ENCODE measurements at places on chromosomes 6 and 20. TPM values are rescaled to one million over a fixed set of nuclear protein-coding genes. Genes with fewer than 3 reads are reported as not detected.

The CDKAL1 gene
- 26.8 TPM for total RNA-seq

The NKX2-4 gene
- not detected for total RNA-seq

The PRRT1 gene
- under 0.01 TPM for total RNA-seq

The HLA-DOA gene
- not detected for total RNA-seq

The PHACTR1 gene
- total RNA-seq, result 0.43 TPM

The ADGRF5 gene
- 0.86 TPM for total RNA-seq

The KHDC1L gene
- 0.43 TPM for total RNA-seq

The IL17F gene
- total RNA-seq, result under 0.01 TPM

The BEND6 gene
- total RNA-seq, result 13.4 TPM

The ATP9A gene
- total RNA-seq, result 9.3 TPM

The CALHM5 gene
- 7.7 TPM for total RNA-seq

The OPN5 gene
- not detected for total RNA-seq

The RRAGD gene
- under 0.01 TPM for total RNA-seq

The MYCT1 gene
- under 0.01 TPM for total RNA-seq

The TLDC2 gene
- 0.32 TPM for total RNA-seq

The LSM2 gene
- total RNA-seq, result 23.7 TPM

The PRL gene
- total RNA-seq, result not detected

The AKAP12 gene
- total RNA-seq, result 123 TPM

The TOX2 gene
- 0.43 TPM for total RNA-seq

The CTSZ gene
- total RNA-seq, result 92.1 TPM

The CTAGE9 gene
- total RNA-seq, result not detected

The FRK gene
- total RNA-seq, result 0.43 TPM

The BANF2 gene
- not detected for total RNA-seq
